Adrenal gland (tissue), 19 donors: ENCODE measurements at places on chromosomes 12 and 14. TPM values are rescaled to one million over a fixed set of nuclear protein-coding genes. Genes with fewer than 3 reads are reported as not detected.
A peak's percentile ranks its signal among the peaks of the same experiment; 100 is the strongest.

DNA sequence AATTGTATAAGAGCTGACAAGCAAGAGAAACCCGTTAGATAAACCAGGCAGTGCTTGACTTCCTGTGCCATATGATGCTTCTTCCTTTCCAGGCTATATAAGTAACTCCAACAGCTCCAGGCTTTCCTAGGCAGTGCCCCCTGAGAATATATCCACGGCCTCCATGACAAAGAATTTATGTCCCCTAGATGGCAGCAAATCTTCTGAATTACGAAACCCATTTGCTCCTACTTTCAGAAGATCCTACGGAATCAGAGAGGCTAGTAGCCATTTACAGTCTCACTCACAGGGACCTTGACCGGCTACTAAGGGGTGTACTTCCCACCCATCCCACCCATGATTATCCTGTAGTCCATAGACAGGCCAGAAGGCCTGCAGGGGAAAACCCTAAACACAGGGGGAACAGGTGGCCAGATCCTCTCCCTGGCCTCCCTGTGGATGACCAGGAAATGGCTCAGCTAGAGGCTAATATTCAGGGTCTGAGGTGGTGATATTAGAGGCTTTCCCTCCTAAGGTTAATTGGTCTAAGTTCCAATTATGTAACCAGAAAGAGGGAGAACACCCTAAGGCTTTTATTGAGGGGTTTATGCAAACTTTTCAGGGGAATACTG, 77.2 kb upstream of the DCD start:
- H3K4me1 ChIP-seq = no peaks in the 10 kb centered on the region
- no peak overlapping the region for H3K27ac ChIP-seq
- no peaks in the 10 kb centered on the region for H3K27me3 ChIP-seq
- DNase-seq = no peak
- H3K4me3 ChIP-seq = no peak overlapping the region

- H3K27me3 ChIP-seq = no peaks in the 10 kb centered on the region
- no peaks in the 10 kb centered on the region for H3K36me3 ChIP-seq
- no peak overlapping the region for H3K27ac ChIP-seq
These were observed 27.7 kb upstream of the MYL2 start for GRCh38 chr12:110948041-110948440.

GRCh38 chr12:93174048-93174447, 203.7 kb upstream of the NUDT4 start:
- H3K36me3 ChIP-seq = no peaks in the 10 kb centered on the region
- H3K4me3 ChIP-seq = no peak overlapping the region
- H3K27ac ChIP-seq = peak overlapping the region; percentile 19

DNA sequence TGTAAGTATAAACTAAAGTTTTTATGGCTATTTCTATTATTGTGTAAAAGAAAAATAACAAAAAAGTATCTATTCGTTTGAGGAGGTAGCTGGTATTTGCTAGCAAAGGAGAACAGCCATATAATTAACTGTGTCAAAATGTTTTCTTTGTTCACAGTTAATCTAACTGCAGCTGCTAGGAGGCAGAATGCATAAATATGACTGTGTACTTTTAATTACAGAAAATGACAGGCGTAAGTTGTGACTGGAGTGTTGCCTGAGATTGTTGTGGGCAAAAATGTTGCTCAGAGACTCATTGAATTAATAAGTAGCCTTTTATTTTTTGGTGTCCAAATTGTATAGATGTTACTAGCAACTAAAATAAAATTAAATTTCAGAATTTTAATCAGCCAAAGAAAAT, 33.5 kb downstream of the PTPRO start:
- DNase-seq = no peak
- no peak overlapping the region for H3K4me3 ChIP-seq
- no peaks in the 10 kb centered on the region for H3K4me1 ChIP-seq
- no peak overlapping the region for H3K27ac ChIP-seq
- H3K27me3 ChIP-seq = no peaks in the 10 kb centered on the region

- peak within 1 kb of the TSS; percentile 80 for H3K4me3 ChIP-seq
- peak; percentile 67 for DNase-seq
- no peaks in the 10 kb centered on the region for H3K27me3 ChIP-seq
- H3K36me3 ChIP-seq = no peaks in the 10 kb centered on the region
- peak within 1 kb of the TSS; percentile 63 for H3K27ac ChIP-seq
- H3K4me1 ChIP-seq = peaks cover 11% of the 10 kb centered on the region
These were observed at the start of gene UNC119B for GRCh38 chr12:120710031-120710804. Gene UNC119B (plus strand): TSS chr12:120710458. CDS start chr12:120710475, 17 bp downstream.

DNA sequence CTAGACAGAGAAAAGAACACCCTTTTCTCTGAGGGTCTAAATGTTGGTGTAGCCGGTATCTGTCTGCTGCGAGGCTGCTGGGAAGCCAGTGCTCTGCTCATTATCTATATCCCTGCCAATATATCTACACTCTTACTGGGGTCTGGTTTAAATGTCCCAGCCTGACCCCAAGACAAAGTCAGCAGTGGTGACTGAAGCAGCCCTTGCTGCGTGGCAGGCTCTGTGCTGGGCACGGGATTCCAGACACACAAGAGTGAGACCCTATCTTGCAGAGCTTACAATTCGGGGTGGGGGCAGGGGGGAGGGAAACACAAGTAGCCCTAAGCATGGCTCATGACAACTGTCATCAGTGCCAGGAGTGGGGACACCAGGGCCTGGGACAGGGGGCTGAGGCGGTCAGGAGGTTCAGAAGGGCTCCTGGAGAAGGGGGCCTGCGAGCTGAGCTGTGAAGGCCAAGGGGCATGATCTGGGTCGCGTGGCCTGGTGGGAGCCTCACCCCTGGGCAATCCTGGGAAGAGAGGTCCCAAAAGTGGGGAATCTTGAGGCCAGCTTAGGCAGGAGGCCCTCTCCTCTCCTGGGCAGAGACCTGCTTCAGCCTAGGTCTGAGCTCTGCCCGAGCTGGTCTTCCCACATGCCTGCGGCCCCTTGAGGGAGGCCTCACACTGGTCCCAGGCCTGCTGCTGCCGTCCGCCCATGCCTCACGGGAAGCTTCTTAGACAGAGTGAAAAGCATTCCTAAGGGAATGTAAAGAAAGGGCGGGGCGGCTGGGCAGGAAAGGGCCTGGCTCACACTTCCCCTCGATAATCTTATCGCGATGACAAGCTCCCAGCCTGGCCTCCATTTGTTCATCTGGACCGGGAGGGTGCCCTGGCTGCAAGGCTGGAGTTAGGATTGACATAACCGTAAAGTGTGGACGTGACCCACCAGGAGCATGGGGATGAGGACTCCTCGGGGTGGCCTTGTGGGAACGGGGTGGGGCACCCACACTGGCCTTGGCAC, 7.3 kb upstream of the RCOR1 start:
- no peaks in the 10 kb centered on the region for H3K4me1 ChIP-seq
- H3K4me3 ChIP-seq = no peak overlapping the region
- no peak for DNase-seq
- no peaks in the 10 kb centered on the region for H3K36me3 ChIP-seq
- H3K27me3 ChIP-seq = no peaks in the 10 kb centered on the region

DNA sequence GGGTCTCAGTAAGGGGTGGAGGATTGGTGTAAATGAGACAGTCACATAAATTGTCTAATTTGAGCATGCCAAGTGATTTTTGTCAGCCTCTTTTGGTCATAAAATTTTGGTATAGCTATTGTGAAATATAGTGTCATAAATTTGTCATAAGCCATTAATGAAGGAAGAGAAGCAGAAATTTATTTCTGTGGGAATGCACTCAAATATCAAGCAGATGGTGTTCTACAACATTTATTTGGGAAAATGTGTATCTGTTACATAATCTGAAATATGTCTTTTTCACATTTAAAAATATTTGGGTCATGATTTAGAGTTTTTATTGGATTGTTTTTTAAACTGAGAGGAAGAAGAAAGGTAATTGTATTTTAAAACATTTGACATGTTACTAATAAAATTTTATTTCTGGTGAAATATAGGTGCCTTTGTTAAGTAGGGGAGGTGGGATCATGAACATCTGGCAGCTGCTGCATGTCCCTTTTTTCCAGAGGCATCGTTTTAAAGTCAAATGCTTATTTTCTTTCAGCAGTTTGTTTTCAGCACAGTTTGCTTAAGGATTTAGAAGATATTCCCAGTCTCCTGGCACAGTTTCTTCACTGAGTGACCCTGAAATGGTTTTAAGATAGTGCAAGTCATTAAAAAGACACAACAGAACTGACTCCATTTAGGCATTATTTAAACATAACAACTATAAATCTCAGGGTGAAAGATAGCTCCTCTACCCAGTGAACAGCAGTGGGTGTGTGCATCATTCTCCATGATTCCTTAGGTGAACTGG, 371.7 kb downstream of the SNAPC1 start:
- no peak overlapping the region for H3K4me3 ChIP-seq
- no peak for DNase-seq
- H3K4me1 ChIP-seq = no peaks in the 10 kb centered on the region
- H3K27ac ChIP-seq = no peak overlapping the region
- H3K27me3 ChIP-seq = no peaks in the 10 kb centered on the region
- H3K36me3 ChIP-seq = no peaks in the 10 kb centered on the region

GRCh38 chr12:124558313-124558712, 9.1 kb downstream of the NCOR2 start:
- no peaks in the 10 kb centered on the region for H3K36me3 ChIP-seq
- no peaks in the 10 kb centered on the region for H3K27me3 ChIP-seq
- no peak overlapping the region for H3K27ac ChIP-seq
- H3K4me1 ChIP-seq = peaks cover 81% of the 10 kb centered on the region
- H3K4me3 ChIP-seq = no peak overlapping the region

DNA sequence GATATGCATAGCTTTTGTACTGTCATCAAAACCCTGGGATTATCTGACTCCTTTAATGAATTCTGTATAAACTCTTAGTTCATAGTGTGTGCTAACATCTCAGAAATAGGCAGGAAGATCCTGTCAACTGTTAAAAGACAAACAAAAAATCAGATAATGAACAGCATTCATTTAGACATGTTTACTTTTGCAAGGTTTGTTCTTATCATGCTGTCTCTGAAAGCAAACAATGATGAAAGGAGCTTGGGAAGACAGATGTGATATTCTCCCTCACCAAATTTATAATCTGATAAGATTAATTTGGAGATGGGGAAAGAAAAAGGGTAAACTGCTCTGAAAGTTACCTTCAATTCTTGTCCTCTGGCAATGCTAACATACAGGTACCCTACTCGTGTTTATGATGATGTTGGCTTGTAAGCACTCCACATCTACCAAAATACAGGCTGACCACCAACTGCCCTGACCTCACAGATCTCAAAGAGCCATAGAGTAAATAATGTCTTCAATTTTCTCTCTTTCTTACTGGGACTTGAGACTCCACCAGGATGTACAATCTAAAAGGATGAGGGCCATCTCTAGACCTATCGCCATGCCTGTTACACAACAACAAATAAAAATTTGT, 233.8 kb downstream of the SSPN start:
- H3K36me3 ChIP-seq = no peaks in the 10 kb centered on the region
- no peak for DNase-seq
- no peak overlapping the region for H3K4me3 ChIP-seq
- no peaks in the 10 kb centered on the region for H3K27me3 ChIP-seq
- H3K4me1 ChIP-seq = peaks cover 13% of the 10 kb centered on the region

DNA sequence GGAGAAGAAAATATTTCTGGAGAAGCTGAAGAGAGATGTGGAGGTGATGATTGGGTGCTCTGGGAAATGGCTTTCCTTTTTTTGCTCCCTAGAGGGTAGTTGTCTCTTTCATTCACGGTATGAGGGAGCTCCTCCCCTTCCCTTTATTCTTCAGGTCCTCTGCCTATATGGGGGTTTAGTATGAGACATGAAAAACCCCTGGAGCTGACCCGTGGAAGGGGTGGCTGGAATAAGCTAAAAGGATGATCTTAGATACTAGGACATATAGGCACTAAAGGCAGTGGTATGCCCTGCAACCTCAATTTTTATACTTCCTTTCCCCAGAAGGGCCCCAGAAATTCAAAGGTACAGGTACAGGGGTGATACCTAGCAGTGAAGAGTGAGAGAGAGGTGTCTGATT, 4.2 kb upstream of the DTX3 start:
- no peak for DNase-seq
- H3K4me3 ChIP-seq = no peak overlapping the region
- H3K27me3 ChIP-seq = no peaks in the 10 kb centered on the region
- no peak overlapping the region for H3K27ac ChIP-seq

SRRM4 gene
- polyA plus RNA-seq = 0.67 TPM

DCD gene
- not detected for polyA plus RNA-seq

ERP27 gene
- polyA plus RNA-seq = 1.2 TPM

KRT72 gene
- not detected for polyA plus RNA-seq
